ENCODE measurements at places on chromosomes 5 and 9.

DNA sequence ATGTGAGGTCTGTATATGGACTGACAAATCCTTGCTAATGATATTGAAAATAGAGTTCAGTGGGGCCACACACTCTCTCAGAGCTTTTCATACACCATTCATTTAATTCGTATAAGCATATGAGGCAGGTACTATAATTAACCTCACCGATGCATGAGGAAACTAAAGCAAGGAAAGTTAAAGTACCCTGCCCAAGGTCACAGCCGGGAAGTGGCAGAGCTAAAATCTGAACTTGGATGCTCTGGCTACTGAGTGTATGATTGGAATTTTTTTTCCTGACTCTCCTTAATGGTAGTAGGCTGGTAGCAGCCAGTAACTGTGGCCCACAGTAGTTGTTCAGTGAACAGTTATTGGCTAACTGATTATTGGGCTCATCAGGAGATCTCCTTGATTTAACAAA, 135.3 kb downstream of the NUDT12 start:
- no peak for DNase-seq

GRCh38 chr9:27029186-27029585, 23.7 kb upstream of the LRRC19 start:
- DNase-seq, result no peak

DNA sequence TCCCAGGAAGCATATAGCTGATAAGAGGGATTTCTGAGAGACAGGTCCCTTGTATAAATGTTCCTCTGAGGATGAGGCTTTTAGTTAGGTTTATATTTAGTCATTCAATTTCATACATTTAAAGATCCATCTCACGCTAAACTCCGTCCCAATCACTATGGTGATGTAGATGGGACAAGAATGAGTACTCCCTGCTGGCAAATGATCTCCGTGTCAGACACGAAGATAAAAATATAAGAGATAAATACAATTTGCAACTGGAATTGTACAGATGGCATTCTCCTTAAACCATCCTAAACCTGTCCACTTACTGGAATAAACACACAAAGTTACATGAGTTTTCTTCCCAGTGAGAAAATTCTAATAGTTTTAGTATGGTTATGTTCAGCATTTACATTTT, 233.0 kb downstream of the PRR16 start:
- no peak for DNase-seq

GRCh38 chr9:94925751-94926430, 199.4 kb downstream of the AOPEP start:
- DNase-seq, result no peak

DNA sequence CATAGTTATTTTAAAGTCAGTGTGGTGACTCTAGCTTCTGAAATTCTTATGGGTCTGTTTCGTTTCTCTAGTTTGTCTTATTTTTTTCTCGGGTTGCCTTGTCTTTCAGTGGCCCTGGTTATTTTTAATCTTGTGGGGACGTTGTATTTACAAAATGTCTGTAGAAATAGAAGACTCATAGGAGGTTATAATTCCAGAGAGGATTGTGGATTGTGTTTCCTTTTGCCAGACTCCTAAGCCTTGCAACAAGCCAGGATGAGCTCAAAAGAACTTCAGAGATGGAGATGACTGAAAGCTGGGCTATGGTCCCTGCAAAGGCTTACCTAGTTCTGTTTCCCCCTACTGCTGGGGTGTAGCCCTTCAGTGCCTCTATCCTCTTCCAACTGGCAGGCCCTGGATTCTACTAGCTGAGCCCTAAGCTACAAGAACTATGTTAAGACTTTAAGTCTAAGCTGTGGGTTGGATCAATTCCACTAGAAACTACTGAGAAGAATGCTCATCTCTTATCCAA, 32.2 kb upstream of the LECT2 start:
- no peak for DNase-seq

DNA sequence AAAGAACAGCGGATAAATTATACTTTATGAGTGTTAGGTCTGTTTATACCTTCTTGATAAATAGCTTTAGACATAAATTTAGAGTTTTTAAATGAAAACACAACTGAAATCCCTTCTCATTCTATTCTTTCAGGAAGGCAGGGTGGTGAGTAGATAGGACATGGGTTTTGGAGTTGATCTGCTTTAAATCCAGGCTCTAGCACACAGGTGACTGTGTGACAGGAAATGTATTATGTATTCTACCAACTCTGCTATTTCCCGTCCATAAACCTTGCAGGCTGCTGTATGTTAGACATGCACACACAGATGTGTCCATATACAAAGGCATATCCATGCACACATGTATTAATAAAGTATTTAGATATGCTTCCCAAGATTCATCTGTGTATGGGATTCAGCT, 19.3 kb upstream of the CARTPT start:
- no peak for DNase-seq
